HuH-7 (cell line): ENCODE measurements at places on chromosomes 2 and 18.
A peak's percentile ranks its signal among the peaks of the same experiment; 100 is the strongest.

- DNase-seq, result no peak
Observed at GRCh38 chr2:53265544-53266299, 501.9 kb upstream of the CHAC2 start.

DNA sequence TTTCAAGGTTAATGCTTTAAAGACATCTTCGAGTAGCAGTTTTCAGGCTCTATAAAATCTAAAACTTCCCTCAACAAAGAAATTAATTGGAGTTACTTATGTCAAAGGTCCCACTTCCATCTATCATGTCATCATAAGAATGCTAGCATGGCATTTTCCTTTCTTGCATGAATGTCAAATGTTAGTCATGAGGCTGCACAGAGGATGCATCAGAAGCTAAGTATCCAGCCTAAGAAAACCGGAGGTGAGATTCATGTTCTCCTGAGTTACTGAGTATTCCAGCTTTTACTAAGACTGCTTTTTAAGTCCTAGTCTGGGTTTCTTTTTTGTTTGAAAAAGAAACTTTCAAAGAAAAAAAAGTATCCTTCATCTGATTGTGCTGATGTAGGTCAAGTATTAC, 130.6 kb upstream of the CDH19 start:
- no peak for DNase-seq

- DNase-seq, result peak; percentile 80
Observed at GRCh38 chr2:71923887-71924533, 223.7 kb downstream of the CYP26B1 start.

- DNase-seq, result no peak
Observed at GRCh38 chr2:70977605-70978205, 725 bp upstream of the ANKRD53 start.

- no peak for DNase-seq
Observed at GRCh38 chr18:407626-408224, 92.8 kb downstream of the COLEC12 start.

GRCh38 chr2:47077442-47078117, 77.5 kb downstream of the STPG4 start:
- no peak for DNase-seq

GRCh38 chr2:133287709-133288108, 280.6 kb downstream of the NCKAP5 start:
- no peak for DNase-seq

- DNase-seq, result no peak
Observed at GRCh38 chr2:20130821-20131645, 79.6 kb upstream of the LAPTM4A start.

GRCh38 chr2:119837759-119838158, 78.0 kb downstream of the PTPN4 start:
- no peak for DNase-seq

- no peak for DNase-seq
Observed at GRCh38 chr2:16035747-16036745, 95.7 kb downstream of the MYCN start.

DNA sequence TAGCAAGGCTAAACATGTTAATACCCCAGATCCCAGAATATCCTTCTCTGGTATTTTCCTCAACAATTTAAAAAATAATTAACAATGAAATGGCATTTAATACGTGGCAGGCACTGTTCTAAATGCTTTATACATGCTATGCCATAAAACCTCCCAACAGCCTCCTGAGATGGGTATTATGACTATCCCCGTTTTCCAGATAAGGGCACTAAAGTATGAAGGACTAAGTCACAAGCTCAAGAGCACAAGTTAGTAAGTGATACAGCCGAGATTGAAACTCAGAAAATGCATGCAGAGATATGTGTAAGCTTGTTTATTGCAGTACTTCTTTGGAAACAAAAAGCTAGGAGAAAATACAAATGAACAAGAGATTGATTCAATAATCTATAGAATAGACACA, 8.0 kb downstream of the ABCB11 start:
- DNase-seq, result no peak

DNA sequence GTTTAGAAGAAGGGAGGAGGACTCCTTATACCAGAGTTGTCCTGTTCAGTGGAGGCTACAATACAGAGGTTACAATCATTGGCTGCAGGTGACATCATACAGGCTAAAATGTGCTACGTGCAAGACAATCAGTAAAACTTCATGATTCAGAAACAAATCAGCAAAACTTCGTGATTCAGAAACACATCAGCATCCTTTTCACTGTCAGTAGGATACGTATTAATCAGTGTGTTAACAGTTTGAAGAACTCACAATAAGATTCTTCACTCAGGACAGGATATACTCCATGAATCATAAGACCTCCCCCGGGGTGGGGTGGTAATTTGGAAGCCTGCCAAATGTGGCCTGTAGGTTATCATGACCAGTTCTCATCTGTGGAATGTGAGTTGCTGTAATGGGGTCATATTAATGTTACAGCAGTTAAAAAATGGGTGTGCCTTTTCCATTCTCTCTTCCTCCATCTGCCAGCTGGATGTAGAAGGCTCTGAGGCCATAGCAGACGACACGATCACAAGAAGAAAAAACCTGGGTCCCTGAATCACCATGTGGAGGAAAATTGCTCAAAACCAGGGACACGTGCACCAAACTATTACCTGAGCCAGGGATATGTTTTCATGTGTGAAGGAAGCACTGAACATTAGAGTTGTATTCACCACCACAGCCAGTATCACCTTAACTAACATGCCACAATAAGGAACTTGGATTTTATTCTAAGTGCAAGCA, 134.8 kb upstream of the CREB1 start:
- no peak for DNase-seq

- no peak for DNase-seq
Observed at GRCh38 chr2:237413777-237414661, at the start of gene COL6A3. COL6A3 (minus strand) TSS chr2:237414164; CDS start chr2:237396817, 17,347 bp downstream.

- DNase-seq, result no peak
Observed at GRCh38 chr18:48376406-48376805, 32.8 kb downstream of the ZBTB7C start.

GRCh38 chr2:209511637-209512036, 87.8 kb downstream of the MAP2 start:
- no peak for DNase-seq

- DNase-seq, result no peak
Observed at GRCh38 chr2:157866202-157866601, 9.9 kb downstream of the ACVR1 start.
